DND-41 (cell line): ENCODE measurements at places on chromosomes 6 and 20.

- DNase-seq = no peak
These were observed 243.2 kb downstream of the OGFRL1 start for GRCh38 chr6:71531841-71532240.

DNA sequence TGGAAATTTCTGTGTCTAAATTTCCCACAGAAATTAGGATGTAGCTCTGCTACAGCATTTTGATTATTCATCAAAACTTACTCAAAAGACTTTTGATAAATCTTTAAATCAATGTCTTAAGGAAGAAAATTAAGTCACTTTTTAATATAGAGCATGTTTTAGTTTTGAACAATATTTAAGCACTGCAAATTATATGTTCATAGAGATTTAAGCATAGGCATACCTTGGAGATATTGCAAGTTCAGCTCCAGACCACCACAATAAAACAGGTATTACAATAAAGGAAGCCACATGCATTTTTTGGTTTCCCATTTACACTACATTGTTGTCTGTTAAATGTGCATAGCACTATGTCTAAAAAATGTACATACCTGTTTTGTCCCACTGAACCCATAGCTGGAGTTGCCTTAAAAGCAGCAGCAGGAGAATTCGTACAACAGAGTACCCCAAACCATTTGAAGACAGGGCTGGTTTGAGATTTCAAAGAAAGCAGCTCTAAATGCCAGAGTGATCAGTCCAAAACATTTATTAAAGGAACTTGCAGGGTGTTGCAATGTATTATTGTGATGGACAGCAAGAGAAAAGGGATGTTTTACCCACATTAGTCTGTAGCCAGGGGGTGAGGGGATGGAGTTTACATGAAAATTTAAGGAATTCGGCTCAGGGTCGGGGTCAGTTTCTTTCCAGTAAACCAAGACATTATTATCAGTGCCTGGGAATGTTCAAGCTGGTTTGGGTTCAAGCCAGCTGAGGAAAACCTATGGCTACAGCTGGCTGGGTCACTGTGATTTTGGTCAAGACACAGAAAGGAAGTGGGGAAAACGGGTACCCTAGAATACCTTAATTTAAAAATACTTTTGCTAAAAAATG is 6.3 kb upstream of the LOC128125822 start:
- no peak for DNase-seq

GRCh38 chr20:20489054-20489453 is 121.2 kb downstream of the INSM1 start:
- DNase-seq = no peak

DNA sequence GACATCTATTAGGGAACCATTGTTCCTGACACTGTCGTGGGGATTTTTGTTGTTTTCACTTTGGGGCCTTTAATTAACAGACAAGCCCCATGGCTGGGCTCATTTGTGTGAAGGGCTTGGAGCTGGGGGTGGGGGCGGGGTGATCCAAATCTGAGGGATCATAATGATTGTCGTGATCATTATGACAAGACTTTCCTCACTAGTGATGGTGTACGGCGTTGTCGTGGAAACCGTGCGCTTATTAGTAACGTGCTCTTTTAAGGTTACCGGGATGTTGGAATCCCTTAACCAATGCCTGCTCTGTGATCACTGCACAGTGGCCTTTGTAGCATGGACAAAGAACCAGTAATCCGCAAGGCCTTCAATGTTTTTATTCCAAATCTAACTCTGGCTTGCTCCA is 18.6 kb downstream of the PDYN start:
- DNase-seq = no peak

DNA sequence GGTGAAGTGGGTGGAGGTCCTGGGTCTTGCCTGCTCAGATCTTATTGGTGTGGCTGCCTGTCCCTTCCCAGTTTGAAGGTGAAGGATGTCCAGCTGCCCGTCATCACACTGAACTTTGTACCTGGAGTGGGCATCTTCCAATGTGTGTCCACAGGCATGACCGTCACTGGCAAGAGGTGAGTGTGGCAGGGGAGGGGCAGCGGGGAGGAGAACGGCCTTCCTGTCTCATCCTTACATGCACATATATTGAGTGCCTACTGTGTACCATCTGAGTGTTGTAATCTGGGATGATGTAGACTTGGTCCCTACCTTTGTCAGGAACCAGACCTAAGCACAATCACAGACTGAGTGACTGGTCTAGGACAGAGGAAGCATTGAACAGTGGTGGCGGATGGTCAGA is 2.7 kb downstream of the BPIFB6 start:
- DNase-seq = no peak

DNA sequence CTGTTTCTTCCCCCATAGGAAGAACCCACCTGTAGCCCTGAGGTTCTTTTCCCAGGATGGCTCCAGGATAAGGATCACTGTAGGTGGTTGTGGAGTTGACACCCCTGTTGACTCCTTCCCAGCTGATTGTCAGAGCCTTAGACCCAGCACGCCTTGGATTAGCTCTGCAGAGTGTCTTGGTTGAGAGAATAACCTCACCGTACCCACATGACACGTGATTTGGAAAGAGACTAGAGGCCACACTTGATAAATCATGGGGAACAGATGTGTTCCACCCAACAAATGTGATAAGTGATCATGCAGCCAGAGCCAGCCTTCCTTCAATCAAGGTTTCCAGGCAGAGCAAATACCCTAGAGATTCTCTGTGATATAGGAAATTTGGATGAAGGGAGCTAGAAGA is 12.2 kb downstream of the BTN3A1 start:
- no peak for DNase-seq

- no peak for DNase-seq
These were observed 27.1 kb downstream of the PDE10A start for GRCh38 chr6:165635965-165636364.

DNA sequence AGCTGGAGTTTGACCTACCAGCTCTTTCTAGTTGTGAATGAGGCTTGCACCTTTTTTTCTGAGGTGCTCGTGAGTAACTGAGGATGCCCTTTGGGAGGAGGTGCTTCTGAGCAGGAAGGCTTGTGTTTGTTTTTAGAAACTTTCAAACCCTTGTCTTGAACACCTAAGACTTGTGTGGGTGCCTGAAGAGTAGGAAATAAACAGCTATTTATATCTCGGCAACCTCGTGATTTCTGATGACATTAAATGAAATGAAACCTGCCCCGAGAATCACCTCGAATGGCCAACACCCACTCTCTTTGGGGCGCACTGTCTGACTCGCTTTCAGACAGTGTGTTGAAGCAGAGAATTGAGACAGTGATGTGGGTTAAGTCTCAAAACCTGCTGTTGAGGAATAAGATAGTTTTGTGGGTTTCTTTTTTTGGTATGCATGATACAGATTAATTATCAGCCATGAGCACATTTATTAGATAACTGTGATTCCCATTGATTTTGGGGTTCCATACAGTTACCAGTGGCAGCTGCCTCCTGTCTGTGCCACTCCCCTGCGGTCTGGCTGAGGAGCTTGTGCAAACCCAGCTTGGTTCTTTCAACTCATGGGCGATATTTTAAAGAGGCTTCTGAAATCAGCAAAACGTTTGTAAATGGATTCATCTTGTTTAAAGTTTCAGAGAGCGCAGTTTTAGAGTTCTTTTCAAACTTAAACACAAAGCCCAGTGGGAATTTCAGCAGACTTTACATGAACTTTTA is 8.4 kb downstream of the IRF4 start:
- DNase-seq = no peak

DNA sequence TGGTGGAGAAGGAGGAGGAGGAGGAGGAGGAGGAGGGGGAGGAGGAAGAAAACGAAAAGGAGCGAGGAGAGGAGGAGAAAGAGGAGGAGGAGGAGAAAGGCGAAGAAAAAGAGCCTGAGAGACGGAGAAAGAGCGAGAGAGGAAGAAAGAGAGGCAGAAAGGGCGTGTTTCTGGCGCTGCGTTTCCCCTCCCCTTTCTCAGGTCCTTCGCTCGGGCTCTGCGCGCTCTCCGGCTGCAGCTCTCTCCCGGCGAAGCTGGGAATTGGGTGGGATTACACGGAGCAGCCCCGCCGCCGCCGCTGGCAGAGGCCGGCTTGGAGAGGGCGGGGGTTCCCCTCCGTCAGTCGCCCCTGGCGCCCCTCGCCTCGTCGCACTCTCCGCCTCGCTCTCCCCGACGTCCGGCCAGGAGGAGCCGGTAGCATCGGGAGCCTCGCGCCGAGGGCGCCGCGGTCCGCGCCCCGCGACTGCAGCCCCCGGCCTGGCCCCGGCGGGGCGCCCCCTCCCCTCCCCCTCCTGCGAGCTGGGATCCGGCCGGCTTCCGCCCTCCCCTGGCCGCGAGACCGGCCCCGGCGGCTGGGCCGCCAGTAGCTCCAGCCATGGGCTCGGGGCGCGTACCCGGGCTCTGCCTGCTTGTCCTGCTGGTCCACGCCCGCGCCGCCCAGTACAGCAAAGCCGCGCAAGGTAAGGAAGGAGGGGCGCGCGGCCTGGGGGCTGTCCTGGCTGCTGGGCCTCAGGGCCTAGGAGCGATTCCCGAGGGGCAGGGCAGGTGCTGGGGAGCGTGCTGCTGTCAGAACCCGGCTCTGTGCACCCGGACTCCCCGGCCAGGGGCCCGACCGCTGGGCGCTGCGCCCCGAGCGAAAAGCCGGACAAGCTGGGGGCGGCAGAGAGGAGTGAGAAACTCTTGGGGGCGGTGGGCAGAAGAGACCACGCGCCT is at the start of gene SCUBE3:
TSS of gene SCUBE3 (plus strand) at position 133 of the 933 bp plus-strand sequence. CDS start at position 596, 463 bp downstream.
- no peak for DNase-seq

DNA sequence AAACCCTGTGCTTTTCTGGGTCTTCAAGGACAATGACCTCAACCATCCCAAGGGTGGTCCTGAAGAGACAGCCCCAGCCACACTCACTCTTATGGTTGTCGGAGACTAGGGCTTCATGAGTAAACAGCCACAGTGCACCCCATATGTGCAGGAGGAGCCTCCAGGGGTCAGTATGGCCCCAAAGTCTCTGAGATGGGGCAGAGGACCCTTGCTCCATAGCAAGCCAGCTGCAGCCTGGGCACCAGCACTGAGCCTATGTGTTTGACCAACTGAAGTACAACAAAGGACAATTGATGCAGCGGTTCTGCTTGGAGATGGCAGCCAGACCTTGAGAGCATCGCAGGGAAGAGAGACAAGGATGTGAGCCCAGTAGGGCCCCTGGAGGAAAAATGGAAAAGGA is 112.2 kb downstream of the LRFN2 start:
- DNase-seq = no peak

DNA sequence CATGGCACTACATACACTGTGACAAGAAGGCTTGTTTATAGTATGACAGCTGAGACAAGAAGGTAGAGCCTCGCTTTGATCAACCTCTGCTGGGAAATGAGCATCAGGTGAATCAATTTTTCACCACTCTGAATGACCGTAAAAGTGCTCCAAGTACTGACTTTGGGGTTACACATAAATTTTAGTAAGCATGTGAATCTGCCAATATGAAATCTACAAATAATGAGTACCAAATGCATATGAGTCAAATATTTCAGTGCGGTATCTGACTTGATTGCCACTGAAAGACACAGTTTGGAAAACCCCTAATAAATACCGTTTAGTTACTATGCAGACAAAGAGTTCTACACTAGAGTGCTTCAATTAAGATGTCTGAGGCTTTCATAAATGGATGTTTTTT is 77.8 kb downstream of the ATG5 start:
- DNase-seq = no peak

- DNase-seq = no peak
These were observed 152.9 kb upstream of the RUNX2 start for GRCh38 chr6:45175272-45175671.

DNA sequence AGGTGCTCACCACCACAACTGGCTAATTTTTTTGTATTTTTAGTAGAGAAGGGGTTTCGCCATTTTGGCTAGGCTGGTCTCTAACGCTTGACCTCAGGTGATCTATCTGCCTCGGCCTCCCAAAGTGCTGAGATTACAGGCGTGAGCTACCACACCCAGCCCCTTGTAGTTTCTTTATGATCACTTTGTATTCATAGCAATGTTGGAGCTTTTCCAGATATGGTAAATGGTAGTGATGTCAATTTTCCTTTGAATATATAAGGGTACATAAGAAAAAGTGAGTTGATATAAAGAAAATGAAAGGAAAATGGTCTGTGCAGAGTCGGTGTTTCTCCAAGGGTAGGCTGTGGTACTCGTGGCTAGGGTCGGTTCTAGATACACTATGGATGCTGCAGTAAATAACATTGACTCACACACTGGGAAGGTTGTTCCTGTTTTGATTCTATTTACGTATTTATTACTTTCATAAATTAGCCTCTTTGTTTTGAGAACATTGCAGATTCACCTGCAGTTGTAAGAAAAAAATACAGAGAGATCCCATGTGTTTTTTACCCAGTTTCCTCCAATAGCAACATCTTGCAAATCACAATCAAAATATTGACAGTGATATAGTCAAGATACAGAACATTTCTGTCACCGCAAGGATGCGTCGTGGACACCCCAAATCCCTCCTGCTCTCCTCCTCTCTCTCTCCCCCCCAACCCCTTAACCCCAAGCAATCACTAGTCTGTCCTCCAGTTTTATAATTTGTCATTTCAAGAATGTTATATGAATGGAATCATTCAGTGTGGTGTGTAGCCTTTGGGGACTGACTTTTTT is 2.5 kb downstream of the ZNF831 start:
- DNase-seq = no peak

- no peak for DNase-seq
These were observed 52.3 kb downstream of the UQCC1 start for GRCh38 chr20:35359335-35359950.

- DNase-seq = no peak
These were observed 60.7 kb upstream of the RNF24 start for GRCh38 chr20:4076033-4076432.
